ENCODE measurements at places on chromosomes 16 and 17.
A peak's percentile ranks its signal among the peaks of the same experiment; 100 is the strongest.

GRCh38 chr16:85625053-85625452, 11.9 kb downstream of the GSE1 start:
- no peak for DNase-seq

GRCh38 chr16:81899601-81900000, 111.7 kb downstream of the SDR42E1 start:
- no peak for DNase-seq

DNA sequence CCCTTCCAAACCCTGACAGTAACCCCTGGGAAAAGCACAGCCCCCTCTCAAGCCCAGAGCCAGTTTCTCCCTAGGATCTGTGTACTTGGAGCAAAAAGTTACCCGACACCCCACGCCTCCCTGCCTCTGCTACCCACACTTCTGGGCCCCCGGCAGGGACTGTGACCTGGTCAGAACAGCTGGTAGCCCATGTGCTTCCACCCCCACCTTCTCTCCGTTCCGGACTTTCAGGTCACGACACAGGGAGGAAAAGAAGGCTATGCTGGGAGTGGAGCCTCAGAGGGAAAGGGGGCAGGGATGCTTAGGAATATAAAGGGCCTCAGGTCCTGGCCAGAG, 6.4 kb downstream of the PPY start:
- DNase-seq = no peak

- DNase-seq = peak; percentile 63
Measured at GRCh38 chr17:36544044-36544306, 744 bp upstream of the GGNBP2 start.

GRCh38 chr17:69672924-69673323, 258.4 kb downstream of the MAP2K6 start:
- no peak for DNase-seq

DNA sequence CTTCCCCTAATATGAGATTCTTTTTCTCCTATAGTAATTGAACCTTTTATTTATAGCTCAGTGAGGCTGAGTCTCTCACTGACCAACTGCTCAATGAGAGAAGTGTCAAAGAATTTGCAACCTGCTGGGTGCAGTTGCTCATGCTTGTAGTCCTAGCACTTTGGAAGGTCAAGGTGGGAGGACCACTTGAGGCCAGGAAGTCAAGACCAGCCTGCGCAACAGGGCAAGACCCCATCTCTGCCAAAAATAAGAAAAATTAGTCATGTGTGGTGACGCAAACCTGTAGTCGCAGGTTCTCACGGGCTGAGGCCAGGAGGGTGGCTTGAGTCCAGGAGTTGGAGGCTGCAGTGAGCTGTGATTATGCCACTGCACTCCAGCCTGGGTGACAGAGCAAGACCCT, 30.9 kb upstream of the CRYBA1 start:
- DNase-seq = no peak

All from DMS79 treated with DMSO at 0.1 percent for 48 hours (cell line).